NB4 (cell line): ENCODE measurements at places on chromosomes 2 and 18.

DNA sequence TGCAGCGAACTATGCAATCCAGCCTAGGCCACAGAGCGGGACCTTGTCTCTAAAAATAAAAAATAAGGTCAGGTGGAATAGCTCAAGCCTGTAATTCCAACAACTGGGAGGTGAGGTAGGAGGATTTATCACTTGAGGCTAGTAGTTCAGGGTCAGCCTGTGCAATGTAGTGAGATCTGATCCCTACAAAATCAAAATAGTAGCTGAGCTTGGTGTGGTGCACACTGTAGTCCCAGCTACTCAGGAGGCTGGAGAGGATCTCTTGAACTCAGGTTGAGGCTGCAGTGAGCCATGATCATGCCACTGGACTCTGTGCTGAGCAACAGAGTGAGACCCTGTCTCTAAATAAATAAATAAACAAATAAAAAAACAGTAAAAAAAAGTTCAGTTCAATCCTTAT is 5.7 kb downstream of the MBD5 start:
- no peak for DNase-seq

DNA sequence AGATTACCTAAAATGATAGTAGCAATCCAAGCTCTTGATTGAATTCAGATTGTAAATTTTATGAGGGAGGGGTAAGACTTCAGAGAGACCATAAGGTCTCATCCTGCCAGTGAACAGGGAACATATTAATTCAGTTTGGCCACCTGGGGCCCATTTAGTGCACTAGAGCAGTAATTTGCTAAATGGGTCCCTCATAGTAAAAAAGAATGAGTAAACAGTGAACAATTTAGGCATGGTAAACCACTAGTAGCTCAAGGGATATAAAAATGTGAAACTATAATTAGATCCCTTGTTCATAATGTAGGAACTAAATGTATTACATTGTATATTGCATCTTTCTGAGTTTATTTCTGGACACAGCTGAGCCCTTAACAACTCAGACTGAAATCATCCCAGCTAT is 4.9 kb upstream of the PHLPP1 start:
- no peak for DNase-seq

- DNase-seq = peak; percentile 84
Observed at GRCh38 chr18:23585007-23585871, 1.1 kb downstream of the NPC1 start.

GRCh38 chr18:9704233-9705118 is 3.6 kb upstream of the RAB31 start:
- no peak for DNase-seq

DNA sequence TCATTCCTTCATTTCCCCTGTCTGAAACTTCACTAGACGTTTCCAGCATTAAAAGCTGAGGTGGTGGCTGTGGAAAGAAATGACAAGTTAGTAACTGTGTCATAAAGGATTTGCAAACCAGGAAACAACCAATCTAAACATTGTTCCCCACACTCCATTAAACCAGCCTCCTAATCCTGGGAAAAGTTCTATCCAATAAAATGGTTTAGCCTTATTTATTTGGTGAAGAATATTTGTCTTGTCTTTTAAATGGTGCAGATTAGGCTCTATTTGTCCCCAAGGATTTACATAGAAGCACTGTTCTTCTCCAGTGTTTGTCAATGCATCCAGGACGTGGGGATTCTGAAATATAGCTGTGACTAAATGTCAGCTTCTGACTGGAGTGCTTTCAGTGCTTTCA is 10.5 kb upstream of the DPP4 start:
- DNase-seq = no peak

- DNase-seq = no peak
Observed at GRCh38 chr18:23107718-23108117, 27.6 kb upstream of the CABLES1 start.

DNA sequence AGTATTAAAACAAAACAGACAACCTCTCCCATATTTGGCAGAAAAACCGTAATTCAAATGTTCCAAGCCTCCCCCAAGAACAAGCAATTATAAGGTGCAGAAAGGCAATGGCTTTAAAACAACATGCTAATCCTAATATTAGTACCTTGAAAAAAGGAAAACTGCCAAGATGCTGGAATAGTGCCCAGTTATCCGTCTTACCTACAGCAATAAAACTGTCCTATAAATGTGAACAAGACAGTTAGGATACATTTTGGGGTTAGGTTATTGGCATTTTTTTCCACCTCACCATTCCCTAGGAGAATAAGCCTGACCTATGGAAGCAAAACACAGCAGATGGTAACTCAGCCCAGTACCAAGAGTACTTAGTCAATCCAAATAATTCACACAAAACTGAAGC is 83.2 kb downstream of the TCF4 start:
- DNase-seq = no peak

- DNase-seq = peak; percentile 5
Observed at GRCh38 chr2:213723707-213724106, 439.4 kb downstream of the SPAG16 start.

DNA sequence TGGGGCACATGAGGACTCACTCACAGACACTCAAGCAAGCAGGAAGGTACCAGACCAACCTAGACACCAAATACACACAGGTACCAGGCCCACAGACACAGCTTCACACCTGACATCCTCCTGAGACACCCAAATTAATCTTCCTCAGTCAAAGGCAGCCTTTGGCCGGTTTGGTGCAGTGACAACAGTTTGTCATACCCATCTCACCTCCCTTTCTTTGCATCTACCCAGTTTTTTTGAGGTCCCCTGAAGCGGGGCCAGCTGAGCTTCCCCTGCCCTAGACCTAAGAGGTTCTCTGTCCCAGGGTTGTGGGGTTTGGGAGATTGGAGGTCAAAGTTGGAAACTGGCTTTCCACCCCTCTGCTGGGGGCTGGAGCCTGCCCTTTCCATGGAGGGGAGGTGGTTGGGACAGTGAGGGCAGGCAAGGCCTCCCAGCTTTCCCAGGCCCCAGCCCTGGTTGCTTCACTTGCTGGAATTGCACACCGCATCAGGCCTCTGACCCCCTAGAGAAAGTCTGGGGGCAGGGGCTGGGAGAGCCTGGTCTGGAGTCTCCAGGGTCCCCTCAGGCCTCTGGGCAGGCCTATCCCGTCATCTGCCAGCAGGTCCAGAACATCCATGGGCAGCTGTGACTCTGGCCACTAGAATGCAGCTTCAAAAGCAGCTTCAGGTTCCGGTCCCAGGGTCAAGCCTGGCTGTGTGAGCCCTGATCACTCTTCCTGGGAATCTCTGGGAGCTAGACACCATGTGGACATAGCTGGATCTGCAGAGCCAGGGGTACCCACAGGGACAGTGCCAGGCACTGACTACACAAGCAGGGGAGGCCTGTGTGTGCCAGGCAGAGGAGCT is 12.5 kb upstream of the TEX261 start:
- DNase-seq = no peak

DNA sequence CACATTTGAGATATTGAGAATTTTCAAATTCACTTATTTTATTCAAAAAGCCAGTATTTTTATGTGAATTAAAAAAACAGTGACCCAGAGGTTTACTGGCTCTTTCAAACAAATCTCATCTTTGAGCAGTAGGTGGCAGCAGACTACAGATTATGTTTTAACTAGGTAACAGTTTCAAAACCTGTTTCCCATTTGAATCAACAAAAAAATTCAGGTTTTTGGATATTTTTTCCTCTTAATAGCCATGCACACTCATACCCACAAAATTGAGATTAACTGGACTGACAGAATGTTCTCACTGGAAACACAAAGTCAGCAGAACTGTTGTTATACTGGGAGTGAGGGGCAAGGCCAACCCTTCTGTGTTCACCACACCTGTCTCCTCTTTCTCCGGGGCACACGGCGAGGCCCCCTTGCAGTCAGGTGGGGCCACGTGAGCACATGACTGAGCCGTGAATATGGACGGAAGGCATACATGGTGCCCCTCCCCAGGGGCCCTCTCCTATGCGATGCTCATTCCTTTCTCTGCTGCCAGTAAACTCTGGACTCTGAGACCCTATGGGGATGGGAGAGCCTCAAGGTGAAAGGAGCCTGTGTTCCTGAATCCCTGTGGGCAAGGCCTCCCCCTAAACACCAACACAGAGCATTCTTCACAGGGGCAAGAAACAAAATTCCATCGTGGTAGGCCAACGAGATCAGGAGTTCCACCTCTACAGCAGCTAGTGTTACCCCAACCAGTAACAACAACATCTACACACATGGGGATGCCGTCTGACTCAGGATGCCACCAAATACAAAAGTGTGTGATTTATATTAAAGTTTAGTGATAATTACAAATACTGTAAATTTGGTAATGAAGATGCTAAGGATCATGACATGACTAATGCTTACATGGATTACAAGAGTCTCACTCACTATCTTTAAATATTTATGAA is 80.4 kb downstream of the LPIN2 start:
- peak; percentile 69 for DNase-seq

DNA sequence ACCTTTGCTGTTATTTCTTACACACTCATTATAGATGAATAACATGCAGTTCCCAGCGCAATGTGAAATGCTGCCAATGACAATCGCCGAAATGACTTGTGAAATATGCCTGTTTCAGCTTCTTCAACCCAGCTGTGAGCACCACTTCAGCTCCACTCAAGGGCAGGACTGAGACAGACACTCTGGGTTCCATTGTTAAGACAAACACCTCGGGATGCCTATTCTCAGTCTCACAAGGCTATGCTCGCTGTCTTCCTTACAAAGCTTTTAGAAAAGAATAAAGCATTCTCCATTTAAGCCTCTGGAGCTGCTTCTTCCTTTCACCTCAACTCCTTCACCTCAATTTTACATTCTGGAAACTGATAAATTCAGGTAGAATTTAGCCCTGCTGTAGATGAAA is 4.2 kb downstream of the CBLN2 start:
- DNase-seq = no peak

GRCh38 chr2:39549718-39550464 is 112.8 kb upstream of the MAP4K3 start:
- DNase-seq = no peak

GRCh38 chr2:236370847-236371409 is 106.7 kb upstream of the ASB18 start:
- DNase-seq = no peak

- DNase-seq = no peak
Observed at GRCh38 chr2:160472839-160473251, 20.8 kb downstream of the RBMS1 start.

DNA sequence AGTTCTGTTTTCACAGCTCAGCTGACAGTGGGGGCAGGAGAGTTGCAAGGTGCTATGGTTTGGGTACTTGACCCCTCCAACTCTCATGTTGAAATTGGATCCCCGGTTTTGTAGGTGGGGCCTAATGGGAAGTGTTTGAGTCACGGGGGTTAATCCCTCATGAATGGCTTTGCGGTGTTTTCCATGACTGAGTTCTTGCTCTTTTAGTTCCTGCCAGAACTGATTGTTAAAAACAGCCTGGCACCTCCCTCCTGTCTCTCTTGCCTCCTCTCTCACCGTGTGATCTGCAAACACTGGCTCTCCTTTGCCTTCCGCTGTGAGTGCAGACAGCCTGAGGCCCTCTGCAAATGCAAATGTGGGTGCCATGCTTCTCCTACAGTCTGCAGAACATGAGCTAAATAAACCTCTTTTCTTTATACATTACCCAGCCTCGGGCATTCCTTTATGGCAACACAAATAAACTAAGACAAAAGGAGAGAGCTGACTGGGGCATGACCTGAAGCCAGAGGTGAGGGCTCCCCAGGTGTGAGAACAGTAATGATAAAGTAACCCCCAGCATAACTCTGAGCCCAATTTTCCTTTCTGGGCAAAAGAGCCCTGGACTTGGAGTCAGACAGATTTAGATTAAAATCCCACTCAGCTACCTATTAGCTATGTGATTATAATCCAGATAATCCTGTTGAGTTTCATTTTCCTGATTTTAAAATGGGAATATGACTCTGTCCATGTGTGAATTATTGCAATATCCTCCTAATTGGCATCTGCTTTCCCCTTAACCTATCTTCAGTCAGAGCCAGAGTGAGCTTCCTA is 64.9 kb upstream of the CAPN13 start:
- no peak for DNase-seq

DNA sequence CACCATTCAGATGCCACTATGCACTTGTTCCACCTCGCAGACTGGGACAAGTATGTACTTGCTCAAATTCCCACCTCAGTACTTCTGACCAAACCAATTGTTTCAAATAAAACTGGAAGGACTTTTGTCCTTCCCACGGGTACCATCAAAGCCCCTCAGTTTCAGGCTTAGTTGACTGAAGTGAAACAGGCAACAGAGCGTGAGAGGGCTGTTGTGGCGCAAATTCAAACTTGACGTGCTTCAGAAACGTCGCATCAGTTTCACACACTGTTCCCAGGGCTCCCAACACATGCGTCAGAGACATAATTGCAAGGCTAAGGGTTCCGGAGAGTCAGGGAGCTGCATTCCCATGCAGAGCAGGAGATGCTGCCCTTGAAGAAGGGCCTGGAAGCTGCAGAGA is 33.7 kb downstream of the RNF152 start:
- DNase-seq = no peak

GRCh38 chr18:21458310-21458709 is 142.2 kb downstream of the ESCO1 start:
- no peak for DNase-seq

DNA sequence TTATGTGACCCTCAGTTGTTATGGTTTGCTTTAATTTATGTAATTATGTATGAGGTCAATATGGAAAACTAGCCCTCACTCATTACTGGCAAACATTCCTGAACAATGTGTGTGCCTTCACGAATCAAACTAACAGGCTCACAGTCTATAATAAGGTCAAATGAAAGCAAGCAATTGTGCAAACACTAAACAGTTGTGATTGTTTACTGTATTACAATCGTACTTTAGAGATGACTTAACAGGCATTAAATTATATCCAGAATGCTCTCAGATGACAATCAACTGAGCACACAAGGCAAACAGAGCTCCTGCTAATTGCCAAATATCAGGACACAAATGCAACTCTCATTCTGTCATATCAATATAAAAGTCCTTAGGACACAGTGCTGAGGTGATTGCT is 29.5 kb downstream of the COL5A2 start:
- DNase-seq = no peak
